ENCODE measurements at places on chromosomes 5 and 9.

- DNase-seq, result no peak
Measured at GRCh38 chr5:35780236-35780635, 76.5 kb upstream of the IL7R start.

GRCh38 chr5:6750951-6751685 lies 37.9 kb downstream of the TENT4A start:
- no peak for DNase-seq

GRCh38 chr5:52707616-52708015 lies 80.1 kb upstream of the ITGA1 start:
- DNase-seq, result no peak

- DNase-seq, result no peak
Measured at GRCh38 chr9:4106081-4106759, 193.6 kb downstream of the GLIS3 start.

DNA sequence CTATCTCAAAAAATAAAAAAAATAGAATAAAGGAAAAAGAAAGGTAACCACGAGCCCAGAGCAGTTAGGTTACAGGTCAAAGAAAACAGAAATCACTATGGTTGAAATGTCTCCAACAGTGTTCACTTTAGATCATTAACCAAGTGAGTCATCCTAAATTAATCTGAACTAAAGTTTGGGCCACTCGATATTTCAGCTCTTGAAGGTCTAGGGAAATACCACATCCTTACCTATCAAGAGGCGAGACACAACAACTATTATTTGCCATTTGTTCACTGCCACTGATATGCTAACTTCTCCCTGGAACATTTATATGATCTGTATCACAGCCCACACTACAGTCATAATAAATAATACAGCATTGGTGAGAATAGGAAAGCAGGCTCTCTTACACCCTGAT lies 111.3 kb upstream of the NR5A1 start:
- no peak for DNase-seq

GRCh38 chr5:150114773-150115408 lies 28.5 kb upstream of the CSF1R start:
- DNase-seq, result no peak

DNA sequence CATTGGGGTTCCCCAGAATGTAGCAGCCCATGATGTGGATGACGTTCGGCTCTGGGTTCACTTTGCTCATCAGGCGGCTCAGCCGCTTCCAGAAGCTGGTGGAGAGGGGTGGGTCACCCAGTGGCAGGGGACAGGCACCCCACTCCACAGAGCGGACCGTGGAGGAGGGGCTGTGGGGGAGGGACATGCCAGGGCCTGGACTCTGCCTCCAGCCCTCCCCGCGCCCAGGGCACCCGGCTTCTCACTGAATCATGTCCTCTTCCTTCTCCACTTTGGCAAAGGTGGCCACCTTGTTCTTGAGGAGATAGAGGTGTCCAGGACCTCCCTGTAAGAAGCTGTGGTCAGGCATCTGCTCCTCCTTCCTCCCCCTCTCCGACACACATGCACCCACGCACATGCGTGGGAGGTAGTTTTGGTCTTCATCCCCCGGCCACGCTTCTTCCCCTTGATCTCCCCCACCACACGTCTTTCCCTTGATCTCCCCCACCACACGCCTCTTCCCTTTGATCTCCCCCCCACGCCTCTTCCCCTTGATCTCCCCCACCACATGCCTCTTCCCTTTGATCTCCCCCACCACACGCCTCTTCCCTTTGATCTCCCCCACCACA lies 8.9 kb upstream of the ENTPD8 start:
- DNase-seq, result no peak
